NCI-H460 (cell line): ENCODE measurements at places on chromosomes 2 and 18.

DNA sequence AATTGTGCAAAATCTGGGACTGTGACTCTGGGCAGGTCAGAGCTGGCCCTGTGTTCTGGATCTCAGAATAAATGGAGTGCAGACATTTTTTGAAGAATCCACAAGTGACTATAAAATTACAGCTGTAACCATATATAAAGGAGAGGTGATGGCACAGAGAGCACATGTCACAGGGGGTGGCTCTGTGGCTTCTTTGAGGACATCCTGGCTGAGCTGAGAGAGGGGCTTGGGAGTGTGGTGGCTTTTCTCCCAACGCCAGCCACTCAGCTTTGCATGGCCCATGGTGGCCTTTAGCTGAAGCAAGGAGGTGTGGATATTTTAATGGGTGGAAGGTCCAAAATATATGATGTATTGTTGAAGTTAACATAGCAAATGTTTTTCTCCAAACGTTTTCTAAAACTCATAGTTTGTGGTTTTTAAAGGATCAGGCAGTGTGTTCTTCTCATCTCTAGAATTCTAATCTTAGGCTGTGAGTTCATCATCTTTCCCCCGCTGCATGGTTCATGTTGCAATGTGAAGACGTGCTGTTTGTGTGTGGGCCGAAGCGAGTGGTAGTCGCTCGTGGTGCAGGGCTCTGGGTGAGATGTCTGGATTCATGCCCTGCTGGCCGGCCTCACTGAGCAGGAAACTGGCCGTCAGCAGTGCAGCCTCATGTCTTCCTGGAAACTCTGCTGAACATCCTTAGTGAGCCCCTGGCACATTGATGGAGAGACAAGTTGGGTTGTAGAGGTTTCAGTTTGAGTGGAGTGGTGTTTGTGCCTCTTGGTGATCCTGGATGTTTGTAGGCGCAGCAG lies 109.9 kb downstream of the ZNF236 start:
- no peak for DNase-seq

DNA sequence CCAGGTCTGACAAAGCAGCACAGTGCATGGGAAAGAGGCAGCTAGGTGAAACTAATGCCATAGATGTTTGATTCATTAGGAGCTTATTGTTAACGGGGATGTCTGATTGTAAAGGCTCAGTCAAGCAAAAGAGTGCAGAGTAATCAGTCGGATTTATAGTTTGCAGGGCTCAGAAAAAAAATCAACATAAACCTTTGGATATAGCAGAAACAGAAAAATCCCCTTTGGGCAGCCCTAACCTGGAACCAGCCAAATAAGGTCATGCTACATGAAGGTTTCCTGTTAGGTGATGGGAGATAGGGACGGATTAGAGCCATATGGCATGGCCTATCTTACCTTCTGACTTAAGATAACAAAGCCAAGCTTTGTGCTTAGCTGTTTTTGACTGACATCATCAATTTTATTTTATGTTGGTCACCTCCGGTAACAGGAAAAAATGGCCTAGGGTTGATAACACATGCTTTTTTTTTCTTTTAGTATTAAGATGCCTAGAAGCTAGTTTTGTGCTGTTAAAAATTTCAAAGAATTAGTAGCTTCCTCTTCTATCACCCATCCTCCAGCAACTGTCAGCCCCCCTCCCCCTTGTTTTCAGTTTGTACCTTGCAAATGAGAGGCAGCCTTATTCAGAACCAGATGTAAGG lies 60.7 kb upstream of the ZEB2 start:
- no peak for DNase-seq

GRCh38 chr2:6031200-6031867 lies 339.1 kb downstream of the SOX11 start:
- DNase-seq = no peak

DNA sequence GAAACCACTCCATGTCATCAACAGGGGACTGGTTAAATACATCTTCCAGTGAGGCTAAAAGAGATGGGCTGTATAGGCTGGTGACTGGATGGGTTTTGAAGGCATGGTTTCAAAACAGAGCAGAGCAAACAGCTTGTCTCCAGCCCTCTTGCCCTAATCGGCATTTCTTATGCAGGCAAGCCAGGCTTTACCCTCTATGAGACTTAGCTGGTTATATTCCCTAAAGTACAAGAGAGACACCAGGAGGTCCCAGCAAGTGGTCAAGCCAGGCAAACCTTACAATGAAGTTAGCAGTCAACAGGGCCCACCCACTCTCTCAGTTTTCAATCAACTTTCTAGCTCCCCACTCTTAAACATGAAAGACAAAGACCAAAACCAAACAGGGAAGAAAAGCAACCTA lies 19.0 kb downstream of the OSBPL1A start:
- DNase-seq = no peak

DNA sequence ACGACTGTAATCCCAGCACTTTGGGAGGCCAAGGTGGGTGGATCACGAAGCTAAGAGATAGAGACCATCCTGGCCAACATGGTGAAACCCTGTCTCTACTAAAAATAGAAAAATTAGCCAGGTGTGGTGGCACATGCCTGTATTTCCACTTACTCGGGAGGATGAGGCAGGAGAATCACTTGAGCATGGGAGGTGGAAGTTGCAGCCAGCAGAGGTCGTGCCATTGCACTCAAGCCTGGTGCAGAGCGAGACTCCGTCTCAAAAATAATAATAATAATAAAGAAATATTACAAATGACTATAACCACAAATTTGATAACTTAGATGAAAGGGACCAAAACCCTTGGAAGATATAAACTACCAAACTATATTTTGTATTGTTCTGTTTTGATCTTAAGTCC lies 226.3 kb upstream of the GULP1 start:
- no peak for DNase-seq

DNA sequence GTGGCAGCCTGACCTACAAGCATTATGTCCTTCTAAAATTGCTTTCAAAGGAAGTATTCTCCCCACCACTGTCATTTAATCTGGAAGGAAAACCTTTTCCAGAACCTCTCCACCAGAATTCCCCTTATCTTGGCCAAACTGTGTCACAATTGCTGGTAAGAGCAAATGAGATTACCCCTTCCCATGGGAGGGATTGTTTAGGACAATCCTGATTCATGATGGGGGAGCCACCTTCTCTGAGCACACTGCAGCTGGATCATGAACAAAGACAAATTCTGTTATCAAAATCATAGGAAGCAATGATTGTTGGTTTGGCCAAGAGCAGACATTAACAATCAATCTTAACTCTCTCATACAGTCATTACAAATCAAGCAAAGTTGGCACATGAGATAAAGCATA lies 18.1 kb upstream of the ATOH8 start:
- no peak for DNase-seq

- DNase-seq = no peak
Measured at GRCh38 chr2:63667132-63667700, 78.5 kb downstream of the MDH1 start.
